ENCODE measurements at places on chromosomes 12 and 14. TPM values are rescaled to one million over a fixed set of nuclear protein-coding genes. Genes with fewer than 3 reads are reported as not detected.

The CCDC196 gene
- not detected for polyA plus RNA-seq

- peaks cover 28% of the 10 kb centered on the region for H3K27me3 ChIP-seq
- H3K36me3 ChIP-seq, result no peaks in the 10 kb centered on the region
- DNase-seq, result no peak
- peak within 1 kb of the TSS; percentile 34 for H3K4me3 ChIP-seq
- no peak within 1 kb of the TSS for H3K27ac ChIP-seq
Measured at GRCh38 chr12:52006726-52007157, at the start of gene TAMALIN. TAMALIN (plus strand) TSS chr12:52006946; CDS start chr12:52007020, 74 bp downstream.

DNA sequence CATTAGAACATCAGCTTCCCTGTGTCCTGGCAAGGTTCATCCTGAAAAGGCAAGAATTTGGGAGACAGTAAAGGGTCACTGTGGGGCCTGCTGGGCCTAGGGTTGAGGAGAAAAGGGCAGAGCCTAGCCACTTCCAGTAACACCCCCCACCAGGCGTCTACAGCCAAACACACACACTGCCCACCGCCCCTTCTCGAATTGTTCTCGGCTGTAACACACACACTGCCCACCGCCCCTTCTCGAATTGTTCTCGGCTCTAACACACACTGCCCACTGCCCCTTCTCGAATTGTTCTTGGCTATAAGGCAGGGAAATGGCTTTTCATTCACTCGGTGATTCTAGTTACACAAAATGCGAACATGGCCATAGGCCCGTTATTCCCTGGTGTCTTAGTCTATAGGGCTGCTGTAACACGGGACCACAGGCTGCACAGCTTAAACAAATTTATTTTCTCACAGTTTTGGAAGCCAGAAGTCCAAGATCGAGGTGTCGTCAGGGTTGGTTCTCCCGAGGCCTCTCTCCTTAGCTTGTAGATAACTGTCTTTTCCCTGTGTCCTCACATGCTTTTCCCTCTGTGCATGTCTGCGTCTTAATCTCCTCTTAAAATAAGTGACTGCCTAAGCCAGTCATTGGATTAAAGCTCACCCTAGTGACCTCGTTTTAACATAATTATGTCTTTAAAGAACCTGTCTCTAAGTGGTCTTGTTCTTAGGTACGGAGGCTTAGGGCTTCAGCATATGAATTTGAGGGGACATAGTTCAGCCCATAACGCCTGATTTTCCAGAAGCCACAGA, 171.0 kb downstream of the ADGRD1 start:
- no peaks in the 10 kb centered on the region for H3K36me3 ChIP-seq
- H3K4me3 ChIP-seq, result no peak overlapping the region

DNA sequence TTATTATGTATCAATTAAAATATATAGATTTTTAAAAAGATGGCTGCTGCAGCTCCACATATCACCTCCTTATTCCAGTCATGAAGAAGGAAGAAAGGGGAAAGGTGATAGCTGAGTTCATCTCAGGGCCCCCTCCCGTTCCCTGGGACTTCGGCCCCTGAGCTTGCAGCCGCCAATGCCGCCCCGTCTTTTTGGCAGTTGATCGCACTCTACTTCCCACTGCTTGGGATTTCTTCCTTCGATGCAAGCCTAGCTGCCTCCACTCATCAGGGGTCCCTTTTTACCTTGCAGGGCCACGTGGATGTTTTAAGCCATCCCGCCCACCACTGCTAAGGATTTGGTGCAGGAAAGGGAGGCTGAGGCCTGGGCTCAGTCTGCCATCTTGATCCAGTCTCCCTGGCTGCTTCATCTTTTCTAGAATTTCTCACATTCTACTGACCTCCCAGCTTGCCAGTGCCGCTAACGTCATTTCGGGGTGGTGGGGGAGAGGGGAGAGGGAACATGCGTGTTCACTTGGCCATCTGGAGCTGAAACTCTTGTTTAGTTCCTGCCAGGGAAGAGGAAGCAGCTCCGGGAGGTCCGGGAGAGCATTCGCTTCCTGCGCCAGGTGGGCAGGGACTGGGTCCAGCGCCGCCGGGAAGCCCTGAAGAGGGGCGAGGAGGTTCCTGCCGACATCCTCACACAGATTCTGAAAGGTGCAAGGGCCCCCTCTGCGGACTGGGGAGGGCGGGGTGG, 31.3 kb downstream of the CYP46A1 start:
- no peak overlapping the region for H3K27ac ChIP-seq
- no peak for DNase-seq
- no peaks in the 10 kb centered on the region for H3K4me1 ChIP-seq
- peaks cover 9% of the 10 kb centered on the region for H3K27me3 ChIP-seq

DNA sequence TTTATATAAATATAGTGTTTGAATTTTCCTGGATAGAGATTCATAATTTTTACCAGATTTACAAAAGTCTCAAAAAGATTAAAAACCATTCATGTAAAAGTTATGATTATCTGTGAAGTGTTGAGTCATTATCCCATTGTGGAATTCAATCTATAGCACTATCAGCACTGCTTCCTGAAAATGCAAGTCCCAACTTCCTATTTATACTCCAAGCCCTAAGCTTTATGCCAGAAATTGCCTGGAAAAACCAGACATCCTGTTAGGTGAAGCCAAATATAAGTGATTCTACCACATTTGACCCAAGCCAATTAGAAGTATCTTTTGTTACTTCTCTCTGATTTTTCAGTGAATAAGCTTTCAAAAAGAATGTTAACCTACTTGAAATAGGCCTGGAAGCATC, 129.1 kb downstream of the GPR135 start:
- no peak for DNase-seq
- no peak overlapping the region for H3K27ac ChIP-seq

- no peaks in the 10 kb centered on the region for H3K27me3 ChIP-seq
- H3K27ac ChIP-seq, result no peak overlapping the region
- H3K36me3 ChIP-seq, result peaks cover 12% of the 10 kb centered on the region
- no peak overlapping the region for H3K4me3 ChIP-seq
- H3K4me1 ChIP-seq, result no peaks in the 10 kb centered on the region
Measured at GRCh38 chr12:55771736-55772135, 28.8 kb downstream of the GDF11 start.

DNA sequence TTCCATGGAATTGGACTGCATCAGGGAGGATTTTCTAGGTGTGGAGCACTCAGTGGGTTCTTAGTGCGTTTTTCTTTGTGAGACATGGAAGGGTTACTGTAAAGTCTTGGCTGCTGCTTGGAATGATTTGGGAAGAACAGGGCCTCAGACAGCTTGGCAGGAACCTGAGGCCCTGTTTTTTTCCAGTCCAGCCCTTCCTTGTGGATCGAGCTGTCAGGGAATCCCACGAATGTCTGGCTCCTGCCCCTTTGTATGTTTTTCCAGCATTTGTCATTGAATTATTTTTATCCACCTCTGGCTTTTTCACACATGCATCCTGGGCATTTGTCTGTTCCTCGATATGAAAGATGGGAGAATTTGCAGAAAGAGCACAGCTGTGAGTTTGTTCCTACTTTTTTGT, 158.5 kb downstream of the TGFB3 start:
- peaks cover 26% of the 10 kb centered on the region for H3K4me1 ChIP-seq
- H3K27me3 ChIP-seq, result no peaks in the 10 kb centered on the region
- no peak for DNase-seq
- no peak overlapping the region for H3K27ac ChIP-seq

- H3K27ac ChIP-seq, result peak overlapping the region; percentile 94
- no peak for DNase-seq
- peaks cover 5% of the 10 kb centered on the region for H3K36me3 ChIP-seq
- H3K4me3 ChIP-seq, result peak overlapping the region; percentile 60
- H3K27me3 ChIP-seq, result no peaks in the 10 kb centered on the region
- peaks cover 11% of the 10 kb centered on the region for H3K4me1 ChIP-seq
Measured at GRCh38 chr14:39169541-39169900, 612 bp downstream of the TRAPPC6B start.

- no peak overlapping the region for H3K27ac ChIP-seq
- H3K4me3 ChIP-seq, result no peak overlapping the region
- H3K4me1 ChIP-seq, result peaks cover 7% of the 10 kb centered on the region
- H3K27me3 ChIP-seq, result no peaks in the 10 kb centered on the region
Measured at GRCh38 chr14:61615743-61616523, 79.4 kb upstream of the HIF1A start.

DNA sequence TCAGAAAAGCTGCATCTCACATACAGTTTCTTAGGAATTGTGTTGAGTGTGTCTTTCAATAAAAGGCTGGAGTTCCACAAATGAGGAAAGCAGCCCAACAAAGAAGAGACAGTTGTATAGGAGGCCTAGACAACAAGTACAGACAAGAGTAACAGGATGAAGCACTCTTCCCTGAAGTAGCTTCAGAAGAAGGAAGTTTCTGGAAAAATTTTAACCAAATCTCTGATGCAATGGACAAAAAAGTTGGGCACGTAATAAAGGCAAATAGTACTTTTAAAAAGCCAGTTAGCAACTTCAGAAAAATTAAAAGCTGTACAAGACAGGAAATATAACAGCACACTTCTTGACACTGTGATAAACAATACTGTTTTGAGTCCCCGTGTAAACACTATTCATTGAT, 134.1 kb upstream of the PLEKHG7 start:
- DNase-seq, result no peak
- H3K4me1 ChIP-seq, result peaks cover 18% of the 10 kb centered on the region
- no peak overlapping the region for H3K4me3 ChIP-seq
- H3K36me3 ChIP-seq, result no peaks in the 10 kb centered on the region
- no peak overlapping the region for H3K27ac ChIP-seq

DNA sequence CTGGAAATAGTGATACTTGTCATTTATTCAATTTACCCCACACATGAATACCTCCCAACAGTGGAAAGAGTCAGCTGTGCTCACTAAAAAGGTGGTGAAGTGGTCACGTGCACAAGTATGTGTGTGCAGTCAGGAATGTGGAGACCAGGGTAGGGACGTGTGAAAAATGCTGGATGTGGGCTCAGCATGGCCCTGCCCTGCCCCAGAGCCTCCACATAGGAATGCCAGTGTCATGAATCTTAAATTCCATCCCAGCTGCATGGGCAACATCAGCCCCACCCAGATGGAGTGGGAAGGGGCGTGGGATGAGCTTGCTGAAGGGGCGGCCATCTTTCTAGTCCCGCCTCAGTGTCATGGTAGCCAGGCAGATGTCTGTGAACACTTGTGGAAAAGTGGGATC, 87.7 kb downstream of the C12orf75 start:
- H3K4me3 ChIP-seq, result no peak overlapping the region
- H3K27me3 ChIP-seq, result no peaks in the 10 kb centered on the region
- H3K27ac ChIP-seq, result peak overlapping the region; percentile 5
- H3K4me1 ChIP-seq, result peaks cover 24% of the 10 kb centered on the region

GRCh38 chr14:89093083-89093730, 268.8 kb downstream of the TTC8 start:
- no peak overlapping the region for H3K4me3 ChIP-seq
- H3K27ac ChIP-seq, result no peak overlapping the region
- DNase-seq, result no peak
- no peaks in the 10 kb centered on the region for H3K27me3 ChIP-seq
- no peaks in the 10 kb centered on the region for H3K4me1 ChIP-seq

DNA sequence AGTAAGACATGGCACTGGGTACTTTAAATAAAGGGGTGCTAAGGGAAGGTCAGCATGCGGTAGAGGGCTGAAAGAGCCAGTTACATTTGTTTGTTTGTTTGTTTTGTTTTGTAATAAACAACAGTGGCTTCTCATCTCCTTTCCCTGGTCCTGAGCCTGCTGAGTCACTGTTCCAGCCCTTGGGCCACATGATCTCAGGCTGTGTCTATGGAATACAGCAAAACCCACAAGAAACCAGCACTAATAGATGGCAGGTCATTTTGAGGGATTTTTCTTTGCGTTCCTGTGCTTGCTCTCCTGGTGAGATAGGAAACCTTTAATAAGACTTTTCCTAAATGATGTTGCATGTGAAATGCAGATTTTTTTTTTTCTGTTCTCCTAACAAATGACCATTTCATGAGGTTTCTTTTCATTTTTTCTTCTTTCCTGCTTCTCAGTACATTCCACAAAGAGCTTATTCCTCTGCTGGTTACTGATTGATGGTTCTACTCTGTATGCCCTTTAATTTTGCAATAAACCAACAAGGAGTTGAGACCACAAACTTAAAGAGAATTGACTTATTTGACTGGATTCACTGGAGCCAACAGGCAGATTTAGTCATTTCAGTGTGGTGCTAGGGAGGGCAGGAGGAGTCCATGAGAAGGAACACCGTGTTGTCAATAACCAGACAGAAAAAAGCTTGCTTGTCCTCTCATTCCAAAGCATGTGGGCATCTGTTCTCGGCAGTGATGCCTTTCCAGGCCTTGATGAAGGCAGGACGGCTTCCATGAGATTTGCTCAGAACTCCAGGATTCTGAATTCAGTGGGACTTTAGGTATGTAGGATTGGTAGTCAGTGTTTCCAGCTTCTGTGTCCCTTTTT, 459.2 kb downstream of the RAD51B start:
- no peaks in the 10 kb centered on the region for H3K27me3 ChIP-seq
- H3K27ac ChIP-seq, result no peak overlapping the region
- H3K4me1 ChIP-seq, result peaks cover 7% of the 10 kb centered on the region
- H3K4me3 ChIP-seq, result no peak overlapping the region

GRCh38 chr12:54352891-54353874, 11.1 kb downstream of the GPR84 start:
- no peak overlapping the region for H3K27ac ChIP-seq
- H3K4me1 ChIP-seq, result peaks cover 5% of the 10 kb centered on the region
- no peak overlapping the region for H3K4me3 ChIP-seq
- DNase-seq, result no peak
- H3K27me3 ChIP-seq, result no peaks in the 10 kb centered on the region
- H3K36me3 ChIP-seq, result peaks cover 17% of the 10 kb centered on the region

- peak overlapping the region; percentile 91 for H3K27ac ChIP-seq
- H3K27me3 ChIP-seq, result no peaks in the 10 kb centered on the region
Measured at GRCh38 chr12:103930787-103931735, 851 bp downstream of the HSP90B1 start.

DNA sequence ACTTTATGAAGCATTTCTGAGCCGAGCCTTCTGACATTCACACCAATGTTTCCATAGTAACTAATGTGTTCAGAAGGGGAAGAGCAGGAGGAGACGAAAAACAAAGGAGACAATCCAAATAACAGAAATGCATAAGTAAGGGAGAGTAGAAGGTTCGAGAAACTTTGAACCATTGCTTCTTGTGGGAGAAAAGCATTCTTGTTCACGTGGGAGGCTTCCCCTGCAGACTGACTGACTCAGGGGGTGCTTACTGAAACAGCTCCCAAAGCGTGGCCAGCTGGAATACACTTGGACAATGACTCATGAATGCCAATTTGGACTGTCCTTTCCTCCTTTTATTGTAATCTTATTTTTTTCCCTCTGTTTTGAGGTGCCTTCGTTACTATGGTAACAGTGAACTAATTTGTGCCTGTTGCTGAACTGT, 73.9 kb downstream of the NEDD1 start:
- H3K4me1 ChIP-seq, result peaks cover 3% of the 10 kb centered on the region
- H3K36me3 ChIP-seq, result no peaks in the 10 kb centered on the region
- H3K4me3 ChIP-seq, result no peak overlapping the region
- no peak overlapping the region for H3K27ac ChIP-seq
- peaks cover 5% of the 10 kb centered on the region for H3K27me3 ChIP-seq
- DNase-seq, result no peak
